Inflammatory macrophage (primary cell): ENCODE measurements at places on chromosomes 7 and 10.

DNA sequence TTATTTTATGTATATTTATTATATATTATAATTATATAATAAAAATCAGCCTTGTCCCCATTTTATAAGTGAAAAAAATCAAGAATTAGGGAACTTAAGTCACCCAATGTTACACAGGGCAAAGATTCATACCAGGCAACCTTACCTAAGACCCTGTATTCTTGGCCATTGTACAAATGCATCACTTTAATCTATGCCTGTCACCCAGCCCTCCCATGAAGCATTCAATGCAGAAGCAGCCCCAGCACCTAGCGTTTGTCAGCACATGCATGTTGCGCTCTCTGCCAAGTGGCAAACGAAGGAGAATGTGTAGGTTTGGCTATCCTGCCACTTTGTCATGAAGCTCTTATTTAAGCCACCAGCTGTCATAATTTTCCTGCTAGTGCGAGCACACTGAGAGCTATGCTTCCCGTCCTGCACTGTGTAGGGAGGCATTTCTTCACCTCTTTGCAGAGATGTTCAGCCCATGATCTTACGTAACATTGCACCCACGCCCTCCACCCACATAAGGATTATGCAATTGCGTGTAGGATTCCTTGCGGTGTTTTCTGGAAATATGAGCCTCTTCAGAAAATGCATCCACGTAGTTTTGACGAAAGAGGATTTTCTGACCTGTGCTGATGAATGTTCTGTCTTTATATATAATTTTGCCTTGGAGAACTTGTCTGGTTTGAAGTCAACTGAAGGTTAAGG lies 7.7 kb upstream of the COBL start:
- DNase-seq, result peak; percentile 78

GRCh38 chr7:122337011-122337410 lies 32.5 kb upstream of the FEZF1 start:
- DNase-seq, result no peak

GRCh38 chr10:92848037-92848440 lies 281 bp upstream of the EXOC6 start:
- no peak for DNase-seq

DNA sequence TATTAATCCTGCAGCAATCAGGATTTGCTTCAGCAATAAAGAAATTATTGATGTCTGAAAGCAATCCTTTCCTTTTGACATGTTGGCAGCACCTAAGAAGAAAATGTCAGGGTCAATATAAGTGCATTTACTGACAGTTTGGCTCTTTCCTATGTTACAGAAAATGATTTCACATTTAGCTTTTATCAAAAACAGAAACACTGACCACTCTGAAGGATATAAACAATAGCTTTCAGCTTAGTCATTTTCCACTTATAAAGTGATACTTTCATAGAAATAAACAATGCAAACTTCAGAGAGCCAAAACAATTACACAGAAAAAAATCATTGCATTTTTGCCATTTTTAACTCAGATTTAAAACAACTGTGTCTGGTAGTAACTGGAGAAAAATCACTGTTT lies 325.6 kb upstream of the KAT6B start:
- no peak for DNase-seq

- peak; percentile 65 for DNase-seq
These were observed 14.5 kb upstream of the VCL start for GRCh38 chr10:73983096-73984047.

- DNase-seq, result no peak
These were observed 75.6 kb downstream of the AMZ1 start for GRCh38 chr7:2763597-2763996.

DNA sequence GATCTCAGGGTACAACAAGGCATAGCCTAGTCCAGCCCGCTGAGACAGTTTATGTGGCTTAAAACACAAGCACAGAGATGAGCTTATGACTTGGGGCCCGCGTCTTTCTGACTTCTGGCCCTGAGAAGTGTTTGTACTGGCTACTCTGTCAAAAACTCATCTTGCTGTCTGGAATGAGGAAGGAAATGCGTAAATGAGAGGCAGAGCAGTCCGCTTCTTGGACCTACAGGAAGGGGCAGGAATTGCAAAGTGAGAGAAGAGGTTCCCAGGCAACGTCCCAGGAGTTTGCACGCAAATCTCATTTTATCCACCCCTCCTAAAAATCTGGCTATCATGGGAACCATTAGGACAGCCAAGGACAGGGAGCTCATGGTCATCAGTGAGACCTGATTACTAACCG lies 5.5 kb downstream of the ANXA11 start:
- DNase-seq, result peak; percentile 75

GRCh38 chr7:108570146-108570755 lies 577 bp downstream of the DNAJB9 start:
- peak; percentile 89 for DNase-seq

DNA sequence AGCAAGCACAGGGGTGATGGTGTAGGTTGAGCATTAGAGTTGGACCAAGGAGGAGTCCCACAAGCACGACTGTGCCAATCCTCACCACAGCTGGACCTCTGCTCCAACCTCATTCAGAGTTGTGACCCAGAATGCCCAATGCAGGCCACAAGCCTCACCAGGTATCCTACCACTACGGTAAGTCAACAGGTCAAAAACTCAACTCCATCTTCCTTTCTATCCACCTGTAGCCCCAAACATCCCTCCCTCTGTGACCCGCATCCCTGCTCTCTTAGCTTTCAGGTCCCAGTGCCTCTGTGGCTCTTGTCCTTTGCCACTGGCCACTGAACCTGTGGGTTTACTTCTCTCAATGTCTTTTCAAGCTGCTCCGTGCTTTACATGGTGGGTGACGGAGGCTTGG lies 112.8 kb downstream of the PIP4K2A start:
- DNase-seq, result no peak

GRCh38 chr10:17031637-17032635 lies 97.7 kb downstream of the CUBN start:
- peak; percentile 59 for DNase-seq

- DNase-seq, result no peak
These were observed 42.8 kb upstream of the NUB1 start for GRCh38 chr7:151298765-151299164.

DNA sequence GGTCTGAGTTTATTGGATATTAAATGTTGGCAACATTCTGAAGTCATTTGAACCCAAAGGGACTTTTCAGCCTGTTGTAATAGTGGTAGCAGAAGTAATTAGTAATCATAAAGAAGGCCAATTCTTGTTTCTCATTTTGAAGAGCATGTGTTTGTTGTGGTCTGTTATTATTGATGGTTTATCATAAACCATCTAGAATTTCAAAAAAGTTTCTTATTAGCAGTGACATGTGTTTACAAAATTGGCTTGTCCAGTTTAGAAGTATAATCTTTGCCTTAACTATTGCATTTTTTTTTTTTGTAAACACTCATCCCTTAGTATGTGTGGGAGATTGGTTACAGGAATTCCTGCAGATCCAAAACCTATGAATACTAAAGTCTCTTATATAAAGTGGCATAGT lies 177.8 kb downstream of the BBS9 start:
- DNase-seq, result no peak

- peak; percentile 92 for DNase-seq
These were observed 36.4 kb downstream of the DPYSL4 start for GRCh38 chr10:132223156-132223590.

DNA sequence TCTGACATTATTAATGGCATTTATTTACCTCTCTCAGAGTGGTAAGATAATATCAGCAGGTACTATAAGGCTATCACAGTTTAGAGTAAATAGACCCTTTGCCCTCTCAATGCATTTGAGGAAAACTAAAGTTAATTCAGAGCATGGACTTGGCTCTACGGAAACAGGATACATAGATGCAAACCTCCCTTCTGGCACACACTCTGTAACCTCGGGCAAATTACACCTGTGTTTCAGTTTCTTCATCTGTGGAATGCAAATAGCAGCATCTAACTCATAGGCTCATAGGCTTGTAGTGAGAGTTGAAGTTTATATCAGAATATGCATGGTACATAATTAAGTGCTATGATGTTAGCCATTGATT lies 5.6 kb downstream of the RAPGEF5 start:
- DNase-seq, result no peak

DNA sequence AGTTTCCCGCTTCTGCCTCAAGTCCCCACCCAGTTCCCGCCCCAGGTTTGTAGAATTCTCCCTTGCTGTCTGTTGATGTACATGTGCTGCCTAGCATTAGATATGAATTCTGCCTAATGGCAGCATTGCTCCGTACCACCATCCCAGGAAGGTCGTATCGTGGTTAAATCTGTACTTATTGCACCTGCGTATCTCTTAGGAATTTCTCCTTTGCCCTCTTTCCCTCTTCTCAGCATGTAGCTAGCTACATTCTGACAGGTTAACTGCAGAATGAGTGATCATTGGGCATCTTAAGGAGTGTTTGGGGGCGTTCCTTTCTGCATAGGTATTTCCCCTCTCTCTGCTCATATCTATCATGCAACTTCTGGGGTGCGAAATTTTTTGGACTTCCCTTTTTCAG lies 293.1 kb downstream of the GPR158 start:
- no peak for DNase-seq

DNA sequence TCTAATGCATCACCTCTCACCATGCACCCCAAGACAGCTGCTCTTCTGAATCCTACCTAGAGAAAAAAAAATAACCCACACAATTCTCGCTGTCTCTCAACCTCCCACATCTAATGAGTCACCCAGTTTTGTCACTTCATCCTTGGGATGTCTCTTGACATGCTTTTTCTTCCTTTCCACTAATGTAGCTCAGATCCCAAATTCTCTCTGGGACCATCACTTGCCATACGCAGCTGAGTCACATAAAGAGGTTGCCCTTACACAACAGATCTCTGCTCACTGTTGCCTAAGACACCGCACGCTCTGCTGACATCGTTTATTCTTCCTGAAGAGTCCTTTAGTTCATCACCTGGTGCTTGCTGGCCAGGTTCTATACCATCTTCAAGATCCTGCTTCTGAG lies 606.0 kb upstream of the GALNT17 start:
- no peak for DNase-seq

- DNase-seq, result no peak
These were observed 37.8 kb downstream of the HIPK2 start for GRCh38 chr7:139739863-139740597.

- DNase-seq, result no peak
These were observed 327.2 kb upstream of the AKR1E2 start for GRCh38 chr10:4498711-4499251.

DNA sequence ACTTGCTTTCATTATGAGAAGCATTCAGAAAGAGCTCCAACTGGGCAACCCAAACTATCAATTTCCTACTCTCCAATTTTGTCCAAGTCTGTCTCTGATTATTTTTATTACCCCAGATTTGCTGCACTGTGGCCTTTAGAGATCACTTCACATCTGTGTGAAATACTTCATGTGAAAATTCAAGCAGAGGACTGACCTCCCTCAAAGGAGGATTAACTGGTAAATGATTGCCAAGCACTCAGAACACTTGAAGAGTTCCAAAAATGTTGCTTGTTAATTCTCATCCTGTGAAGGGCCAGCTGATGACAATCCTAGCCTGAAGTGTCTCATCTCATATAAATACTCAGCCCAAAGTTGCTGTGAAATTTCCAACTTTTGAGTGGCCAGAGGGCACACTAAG lies 182.8 kb upstream of the DGKB start:
- DNase-seq, result no peak

GRCh38 chr10:119136084-119136483 lies 29.4 kb downstream of the SFXN4 start:
- DNase-seq, result no peak

DNA sequence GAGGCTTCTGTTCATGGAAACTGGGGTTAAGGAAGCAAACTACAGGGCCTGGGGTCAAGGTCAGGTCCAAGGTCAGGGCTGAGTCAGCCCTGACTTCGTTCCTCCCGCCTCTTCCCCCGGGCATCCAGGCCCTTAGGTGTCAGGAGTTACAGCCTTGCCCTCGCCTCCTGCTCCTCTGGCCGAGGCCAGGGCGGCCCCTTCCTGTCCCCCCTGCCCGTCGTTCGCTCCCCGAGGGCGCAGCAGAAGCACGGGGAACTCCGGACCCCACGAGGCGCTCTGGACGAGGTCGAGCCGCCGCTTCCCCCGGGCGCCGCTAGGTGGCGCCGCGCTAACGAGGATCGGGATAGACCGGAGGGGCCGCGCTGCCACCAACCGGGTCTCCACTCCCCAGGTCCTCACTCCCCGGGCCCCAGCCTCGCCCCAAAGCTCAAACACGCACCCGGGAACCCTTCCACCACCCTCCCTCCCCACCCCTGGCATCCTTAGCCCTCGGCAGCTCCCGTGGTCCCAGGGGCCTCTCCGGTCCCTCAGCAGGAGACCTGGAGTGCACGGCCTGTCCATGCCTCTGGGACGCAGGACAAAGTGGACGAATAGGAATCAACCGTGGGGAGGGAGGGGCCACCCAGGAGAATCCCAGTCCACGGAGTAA lies 59.2 kb upstream of the MYL10 start:
- peak; percentile 68 for DNase-seq

- no peak for DNase-seq
These were observed 9.0 kb downstream of the RGS10 start for GRCh38 chr10:119533473-119533872.

DNA sequence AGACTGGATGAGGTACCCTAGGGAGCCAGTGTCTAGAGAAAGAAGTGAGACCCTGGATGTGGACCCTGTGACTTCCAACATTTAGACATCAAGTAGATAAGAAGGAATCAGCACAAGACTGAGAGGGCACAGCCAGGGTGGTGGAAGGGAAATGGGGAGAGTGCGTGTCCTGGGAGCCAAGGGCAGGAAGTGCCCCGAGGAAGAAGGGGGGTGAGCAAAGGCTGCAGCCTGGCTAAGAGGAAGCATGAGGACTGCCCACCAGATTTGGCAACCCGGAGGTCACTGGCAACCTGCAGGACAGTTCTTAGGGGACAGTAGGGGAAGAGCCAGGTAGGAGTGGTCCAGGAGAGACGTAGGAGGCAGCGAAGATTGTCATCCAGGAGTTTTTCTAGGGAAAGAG lies 14.8 kb downstream of the COL13A1 start:
- peak; percentile 55 for DNase-seq

GRCh38 chr10:35153716-35154115 lies 27.1 kb downstream of the CREM start:
- DNase-seq, result no peak

- peak; percentile 3 for DNase-seq
These were observed 68.4 kb downstream of the SLIT1 start for GRCh38 chr10:97117372-97117771.

- DNase-seq, result no peak
These were observed 14.6 kb downstream of the LRRC17 start for GRCh38 chr7:102927312-102927933.

- no peak for DNase-seq
These were observed 135.7 kb downstream of the SDK1 start for GRCh38 chr7:3436746-3437145.
